Astrocyte (in vitro differentiated cells and primary cell): ENCODE measurements at places on chromosomes 1 and 21.

DNA sequence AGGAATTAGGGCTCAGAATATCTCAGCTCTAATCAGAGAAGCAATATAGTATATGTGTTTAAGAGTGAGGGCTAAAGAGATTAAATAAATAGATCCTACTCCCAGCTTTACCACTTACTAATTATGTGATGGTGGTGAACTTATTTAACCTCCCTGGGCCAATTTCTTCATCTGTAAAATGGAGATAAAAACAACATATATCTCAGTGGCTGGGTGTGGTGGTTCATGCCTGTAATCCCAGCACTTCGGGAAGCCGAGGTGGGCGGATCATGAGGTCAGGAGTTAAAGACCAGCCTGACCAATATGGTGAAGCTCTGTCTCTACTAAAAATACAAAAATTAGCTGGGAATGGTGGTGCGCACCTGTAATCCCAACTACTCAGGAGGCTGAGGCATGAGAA lies 135.2 kb downstream of the SLC44A5 start:
- no peak for DNase-seq

- DNase-seq = no peak
Measured at GRCh38 chr1:247378334-247379073, 37.5 kb upstream of the NLRP3 start.

DNA sequence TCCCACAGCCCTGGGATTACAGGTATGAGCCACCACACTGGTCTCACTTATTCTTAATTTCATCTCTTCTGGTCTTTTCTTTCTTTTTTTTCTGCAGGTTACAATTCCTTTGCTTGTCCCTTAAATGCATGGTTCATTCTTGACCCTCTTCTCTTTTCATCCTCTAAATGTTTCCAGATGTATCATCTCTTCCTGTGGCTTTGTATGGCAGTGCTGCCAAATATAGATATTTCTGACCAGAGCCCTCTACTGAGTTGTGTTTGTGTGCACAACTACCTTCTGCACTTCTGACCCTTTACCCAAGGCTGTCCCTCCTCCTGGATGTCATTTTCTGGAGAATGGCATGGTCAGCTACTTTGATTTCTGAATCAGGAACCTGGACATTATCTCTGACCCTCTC lies 32.5 kb downstream of the OLFML3 start:
- no peak for DNase-seq

DNA sequence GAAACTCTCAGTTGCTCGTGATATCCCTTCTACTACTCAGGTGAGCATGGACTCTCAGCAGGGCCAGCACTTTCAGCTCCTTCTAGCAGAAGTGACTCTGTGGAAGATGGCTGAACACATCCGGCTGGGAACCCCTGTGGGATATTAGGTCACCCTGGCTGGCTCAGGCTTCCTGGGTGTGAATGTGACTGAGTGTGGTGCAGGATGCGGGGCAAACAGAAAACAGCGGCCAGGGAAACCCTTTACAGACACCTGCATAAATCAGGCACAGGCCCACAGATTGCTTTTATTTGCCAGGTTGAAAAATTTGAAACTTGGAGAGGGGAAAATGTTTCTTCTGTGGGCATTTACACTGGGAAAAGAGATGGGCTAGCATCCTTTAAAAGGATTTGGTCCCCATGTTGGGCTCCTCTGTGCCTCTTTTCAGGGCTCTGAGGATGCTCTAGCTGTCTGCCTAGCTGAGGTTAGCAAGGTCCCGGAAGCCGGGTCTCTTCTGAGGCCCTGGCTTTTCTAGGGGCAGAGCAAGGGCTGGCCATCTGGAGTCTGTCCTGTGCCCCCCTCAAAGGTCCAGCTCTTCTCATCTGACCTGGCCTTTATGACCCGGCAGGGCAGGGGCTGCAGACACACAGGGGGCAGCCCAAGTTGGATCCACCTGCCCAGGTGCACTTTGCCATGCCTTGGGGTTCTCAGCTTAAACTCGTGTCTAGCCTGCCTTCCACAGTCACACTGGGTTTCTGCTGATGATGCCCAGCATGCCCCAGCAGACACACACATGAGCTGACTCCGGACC lies 243.0 kb downstream of the SIPA1L2 start:
- DNase-seq = no peak

GRCh38 chr1:8821084-8821483 lies 3.6 kb upstream of the RERE start:
- no peak for DNase-seq

- DNase-seq = no peak
Measured at GRCh38 chr1:45032837-45033236, 20.8 kb downstream of the UROD start.

DNA sequence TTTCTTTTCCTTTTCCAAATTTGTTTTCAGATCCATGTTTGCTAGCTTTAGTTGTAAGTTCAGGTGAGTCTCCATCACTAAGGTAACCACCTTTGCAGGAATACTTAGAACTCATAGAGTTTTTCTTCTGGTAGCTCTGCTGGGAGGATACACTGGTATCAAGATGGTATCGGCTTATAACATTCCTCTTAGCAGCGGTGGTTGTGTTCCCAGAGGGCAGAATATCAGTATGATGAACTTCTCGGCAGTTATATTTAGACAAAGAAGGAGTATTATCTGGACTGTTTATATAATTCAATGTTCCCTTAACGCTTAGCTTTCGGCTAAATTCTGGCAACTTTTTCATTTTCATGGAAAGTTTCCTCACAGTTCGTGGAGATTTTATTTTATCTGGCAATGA lies 18.1 kb downstream of the SYDE2 start:
- no peak for DNase-seq

DNA sequence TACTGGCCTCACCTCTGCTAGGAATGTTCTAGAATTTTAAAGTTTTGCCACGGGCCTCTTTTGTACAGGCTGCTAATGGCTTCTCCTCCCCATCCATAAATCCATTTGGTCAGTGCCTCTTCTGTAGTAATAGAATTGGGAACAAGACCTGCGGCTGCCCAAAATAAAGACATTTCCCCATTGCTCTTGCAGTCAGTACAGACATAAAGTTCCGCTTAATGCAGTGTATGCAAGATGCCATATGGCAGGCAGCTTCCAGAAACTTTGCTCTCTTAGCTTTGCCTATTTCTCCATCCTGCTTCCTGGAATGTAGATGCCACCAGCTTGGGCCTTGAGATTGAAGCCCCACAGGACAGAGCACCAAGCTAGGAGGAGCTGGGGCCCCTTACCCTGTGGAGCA lies 3.7 kb upstream of the SLC2A5 start:
- no peak for DNase-seq

- no peak for DNase-seq
Measured at GRCh38 chr1:202170726-202171125, 10.3 kb upstream of the PTPN7 start.

- peak; percentile 83 for DNase-seq
Measured at GRCh38 chr1:243438815-243439214, 183.0 kb downstream of the SDCCAG8 start.

DNA sequence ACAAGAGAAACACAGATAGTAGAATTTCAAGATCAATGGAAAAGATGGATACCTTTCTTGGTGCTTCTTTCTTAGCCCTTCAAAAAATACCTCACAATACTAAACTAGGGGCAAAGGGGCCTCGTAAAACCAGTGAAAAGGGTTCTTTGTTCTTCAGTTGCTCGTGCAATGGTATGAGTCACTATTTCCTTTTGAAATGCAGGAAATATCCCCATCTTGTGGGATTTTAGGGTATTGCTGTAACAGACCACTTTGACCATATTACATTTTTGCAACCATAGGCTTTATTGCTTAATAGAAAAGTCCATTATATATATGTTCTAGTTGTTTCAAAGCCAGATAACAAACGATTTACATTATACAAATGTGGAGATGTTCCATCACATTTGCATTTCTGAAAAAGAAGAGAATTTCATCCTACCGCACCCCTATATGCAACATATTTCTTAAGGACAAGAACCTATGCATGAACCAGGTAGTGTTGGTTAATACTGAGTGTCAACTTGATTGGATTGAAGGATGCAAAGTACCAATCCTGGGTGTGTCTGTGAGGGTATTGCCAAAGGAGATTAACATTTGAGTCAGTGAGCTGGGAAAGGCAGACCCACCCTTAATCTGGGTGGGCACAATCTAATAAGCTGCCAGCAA lies 88.6 kb upstream of the PKN2 start:
- DNase-seq = peak; percentile 20

DNA sequence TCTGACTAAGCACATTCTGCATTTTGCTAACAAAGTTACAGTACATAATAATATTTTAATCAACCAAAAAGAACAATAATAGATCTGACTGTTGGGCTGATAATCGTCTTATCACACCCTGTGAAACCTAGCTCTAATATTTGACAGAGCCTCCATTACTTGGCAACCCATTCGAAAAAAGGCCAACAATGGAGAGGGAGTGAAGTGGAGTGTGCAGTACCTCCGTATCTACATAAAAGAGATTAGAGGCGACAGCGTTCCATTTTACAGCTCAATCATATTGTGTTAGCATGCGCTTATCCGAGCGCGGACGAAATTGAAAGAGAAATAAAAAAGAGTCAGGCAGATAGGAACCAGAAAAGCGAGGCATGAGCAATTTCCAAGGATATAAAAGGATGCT lies 137.3 kb upstream of the USH2A start:
- DNase-seq = no peak

DNA sequence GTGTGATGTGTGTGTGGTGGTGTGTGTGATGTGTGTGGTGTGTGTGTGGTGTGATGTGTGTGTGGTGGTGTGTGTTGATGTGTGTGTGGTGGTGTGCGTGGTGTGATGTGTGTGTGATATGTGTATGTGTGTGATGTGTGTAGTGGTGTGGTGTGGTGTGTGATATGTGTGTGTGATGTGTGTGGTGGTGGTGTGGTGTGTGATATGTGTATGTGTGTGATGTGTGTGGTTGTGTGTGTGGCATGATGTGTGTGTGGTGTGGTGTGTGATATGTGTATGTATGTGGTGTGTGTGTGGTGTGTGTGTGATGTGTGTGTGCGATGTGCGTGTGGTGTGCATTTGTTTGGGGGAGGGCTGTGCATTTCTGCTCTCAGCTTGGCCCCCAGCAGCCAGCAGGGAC lies 7.1 kb upstream of the PCBP3 start:
- DNase-seq = no peak

- no peak for DNase-seq
Measured at GRCh38 chr21:42965211-42965560, 9.2 kb upstream of the PKNOX1 start.
